AG09319 (cell line): ENCODE measurements at places on chromosomes 3 and 15.

- no peak for DNase-seq
Observed at GRCh38 chr3:196889844-196890708, 22.4 kb downstream of the SENP5 start.

- no peak for DNase-seq
Observed at GRCh38 chr3:102192575-102192974, 242.2 kb upstream of the ZPLD1 start.

DNA sequence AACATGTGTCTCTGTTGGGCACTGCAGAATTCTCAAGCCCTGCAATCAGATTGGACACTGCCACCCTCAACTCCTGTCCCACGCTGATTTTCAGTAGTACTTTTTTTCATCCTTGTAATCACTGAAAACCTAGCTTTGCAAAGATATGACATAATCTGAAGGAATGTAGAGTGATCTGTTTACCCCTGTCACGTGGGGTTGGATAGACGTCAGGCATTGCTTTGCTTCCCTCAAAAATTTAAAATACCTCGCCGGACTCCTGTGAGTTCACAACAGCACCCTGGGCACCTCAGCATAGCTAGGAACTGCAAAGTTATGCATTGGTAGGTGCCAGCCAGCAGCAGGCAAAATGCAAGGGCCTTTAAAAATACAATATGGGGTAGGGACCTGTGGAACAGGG is 71.1 kb upstream of the OXTR start:
- no peak for DNase-seq

DNA sequence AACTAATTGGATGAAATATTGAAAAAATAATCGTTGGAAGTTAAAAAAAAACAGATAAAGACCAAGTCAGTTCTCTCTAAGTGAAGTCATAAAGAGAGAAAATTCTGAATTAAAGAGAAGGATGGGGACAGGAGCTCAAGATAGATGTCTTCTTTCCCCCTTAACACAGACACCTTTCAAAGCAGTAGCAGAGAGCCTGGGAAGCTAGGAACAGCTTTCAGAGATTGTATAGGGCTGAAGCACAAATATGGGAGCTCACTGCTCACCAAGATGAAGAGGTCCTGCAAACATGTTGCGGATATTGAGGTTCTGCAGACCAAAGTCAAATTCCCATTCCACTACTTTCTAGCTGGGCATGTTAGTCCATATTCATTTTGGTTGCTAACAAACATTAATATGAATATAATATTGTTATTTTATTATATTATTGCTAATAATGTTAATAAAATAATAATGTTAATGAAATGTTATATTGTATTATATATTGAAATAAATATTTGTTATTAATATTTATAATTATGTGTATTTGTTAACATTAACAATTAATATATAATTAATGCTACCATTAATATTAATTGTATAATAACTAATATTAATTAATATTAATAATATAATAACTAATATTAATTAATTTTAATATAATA is 319.1 kb downstream of the OXSM start:
- no peak for DNase-seq
